ENCODE measurements at places on chromosomes 13 and 19. TPM values are rescaled to one million over a fixed set of nuclear protein-coding genes. Genes with fewer than 3 reads are reported as not detected.
A peak's percentile ranks its signal among the peaks of the same experiment; 100 is the strongest.

DNA sequence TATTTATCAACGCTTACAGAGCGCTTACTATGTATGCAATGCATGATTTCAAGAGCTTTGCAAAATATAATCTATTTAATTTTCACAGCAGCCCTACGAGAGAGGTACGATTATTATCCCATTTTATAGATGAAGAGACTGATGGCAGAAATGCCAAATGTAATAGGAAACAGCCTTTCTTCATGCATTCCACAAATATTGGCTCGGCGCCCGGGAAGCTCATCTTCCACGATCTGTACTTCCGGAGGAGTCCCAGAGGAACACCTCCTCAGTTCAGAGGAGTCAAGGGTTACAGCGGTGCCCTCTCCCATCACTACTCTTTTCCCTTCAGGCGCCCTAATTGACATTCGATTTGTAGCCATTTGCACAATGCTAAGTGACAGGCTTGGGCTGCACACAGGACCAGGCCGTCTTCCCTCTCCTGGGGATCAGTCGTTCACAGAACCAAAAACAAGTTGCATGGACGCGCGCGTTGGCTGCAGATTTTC lies 1.1 kb upstream of the ARHGAP35 start:
- H3K4me1 ChIP-seq: peaks cover 22% of the 10 kb centered on the region
- peak overlapping the region; percentile 81 for H3K4me3 ChIP-seq
- no peak for DNase-seq
- H3K27me3 ChIP-seq: no peaks in the 10 kb centered on the region
- no peaks in the 10 kb centered on the region for H3K36me3 ChIP-seq
- peak overlapping the region; percentile 88 for H3K27ac ChIP-seq

- no peaks in the 10 kb centered on the region for H3K27me3 ChIP-seq
- no peaks in the 10 kb centered on the region for H3K4me1 ChIP-seq
- no peaks in the 10 kb centered on the region for H3K36me3 ChIP-seq
- H3K27ac ChIP-seq: no peak overlapping the region
Observed at GRCh38 chr13:96338030-96338429, 248.1 kb downstream of the HS6ST3 start.

- peaks cover 14% of the 10 kb centered on the region for H3K4me1 ChIP-seq
- no peak for DNase-seq
- peaks cover 12% of the 10 kb centered on the region for H3K27me3 ChIP-seq
- no peak overlapping the region for H3K27ac ChIP-seq
- no peak overlapping the region for H3K4me3 ChIP-seq
Observed at GRCh38 chr19:2743099-2743498, 3.3 kb upstream of the SLC39A3 start.

GRCh38 chr19:38274739-38275138 lies 10.4 kb downstream of the SPINT2 start:
- no peak overlapping the region for H3K27ac ChIP-seq
- no peaks in the 10 kb centered on the region for H3K36me3 ChIP-seq
- DNase-seq: no peak
- H3K4me3 ChIP-seq: no peak overlapping the region
- H3K27me3 ChIP-seq: no peaks in the 10 kb centered on the region

DNA sequence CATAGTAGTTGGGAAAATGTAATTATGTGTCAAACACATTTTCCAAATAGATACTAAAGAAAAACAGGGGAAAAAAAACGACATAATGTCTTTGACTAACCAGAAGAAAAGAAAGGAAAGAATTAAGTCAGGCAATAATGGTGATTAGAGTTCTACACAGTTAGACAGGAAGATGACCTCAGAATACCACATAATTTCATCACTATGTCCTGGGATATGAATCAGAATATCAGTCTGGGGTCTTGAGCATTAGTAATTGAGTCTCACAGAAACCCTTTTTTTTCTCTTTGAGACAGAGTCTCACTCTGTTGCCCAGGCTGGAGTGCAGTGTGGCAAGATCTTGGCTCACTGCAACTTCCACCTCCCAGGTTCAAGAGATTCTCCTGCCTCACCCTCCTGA lies 503.4 kb downstream of the SLITRK1 start:
- no peak overlapping the region for H3K4me3 ChIP-seq
- no peak for DNase-seq
- H3K27ac ChIP-seq: no peak overlapping the region
- no peaks in the 10 kb centered on the region for H3K36me3 ChIP-seq
- H3K27me3 ChIP-seq: no peaks in the 10 kb centered on the region

- no peak overlapping the region for H3K4me3 ChIP-seq
- no peaks in the 10 kb centered on the region for H3K27me3 ChIP-seq
- no peak for DNase-seq
- H3K36me3 ChIP-seq: no peaks in the 10 kb centered on the region
- no peaks in the 10 kb centered on the region for H3K4me1 ChIP-seq
Observed at GRCh38 chr19:34588249-34588648, 88.7 kb downstream of the SCGB2B2 start.

DNA sequence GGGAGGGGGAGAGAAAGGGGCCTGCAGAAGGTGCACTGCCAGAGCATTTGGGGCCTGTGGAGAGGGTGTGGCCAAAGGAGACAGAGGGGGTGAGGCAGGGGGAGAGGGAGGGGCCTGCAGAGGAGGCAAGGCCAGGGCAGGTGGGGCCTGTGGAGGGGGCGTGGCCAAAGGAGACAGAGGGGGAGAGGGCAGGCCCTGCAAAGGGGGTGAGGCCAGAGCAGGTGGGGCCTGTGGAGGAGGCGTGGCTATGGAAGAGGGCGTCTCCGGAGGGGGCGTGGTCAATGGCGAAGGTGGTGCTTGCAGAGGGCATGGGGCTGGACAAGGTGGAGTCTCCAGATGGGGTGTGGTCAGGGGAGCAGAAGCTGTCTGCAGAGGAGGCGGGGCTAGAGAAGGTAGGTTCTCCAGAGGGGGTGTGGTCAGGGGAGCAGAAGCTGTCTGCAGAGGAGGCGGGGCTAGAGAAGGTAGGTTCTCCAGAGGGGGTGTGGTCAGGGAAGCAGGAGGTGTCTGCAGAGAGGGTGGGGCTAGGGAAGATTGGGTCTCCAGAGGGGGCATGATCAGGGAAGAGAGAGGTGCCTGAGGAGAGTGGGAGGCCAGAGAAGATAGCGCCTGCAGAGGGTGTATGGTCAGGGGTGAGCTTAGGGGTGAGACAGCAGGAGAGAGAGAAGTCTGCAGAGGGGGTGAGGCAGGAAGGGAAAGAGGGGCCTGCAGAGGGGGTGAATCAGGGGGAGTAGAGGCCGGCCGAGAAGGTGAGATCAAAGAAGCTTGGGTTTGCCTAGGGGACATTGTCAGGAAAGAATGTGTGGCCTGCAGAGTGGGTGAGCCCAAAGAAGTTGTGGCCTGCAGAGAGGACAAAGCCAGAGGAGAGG lies 3.4 kb downstream of the PRR36 start:
- peak; percentile 82 for DNase-seq
- H3K27me3 ChIP-seq: peaks cover 55% of the 10 kb centered on the region
- H3K27ac ChIP-seq: peak overlapping the region; percentile 17
- no peak overlapping the region for H3K4me3 ChIP-seq

DNA sequence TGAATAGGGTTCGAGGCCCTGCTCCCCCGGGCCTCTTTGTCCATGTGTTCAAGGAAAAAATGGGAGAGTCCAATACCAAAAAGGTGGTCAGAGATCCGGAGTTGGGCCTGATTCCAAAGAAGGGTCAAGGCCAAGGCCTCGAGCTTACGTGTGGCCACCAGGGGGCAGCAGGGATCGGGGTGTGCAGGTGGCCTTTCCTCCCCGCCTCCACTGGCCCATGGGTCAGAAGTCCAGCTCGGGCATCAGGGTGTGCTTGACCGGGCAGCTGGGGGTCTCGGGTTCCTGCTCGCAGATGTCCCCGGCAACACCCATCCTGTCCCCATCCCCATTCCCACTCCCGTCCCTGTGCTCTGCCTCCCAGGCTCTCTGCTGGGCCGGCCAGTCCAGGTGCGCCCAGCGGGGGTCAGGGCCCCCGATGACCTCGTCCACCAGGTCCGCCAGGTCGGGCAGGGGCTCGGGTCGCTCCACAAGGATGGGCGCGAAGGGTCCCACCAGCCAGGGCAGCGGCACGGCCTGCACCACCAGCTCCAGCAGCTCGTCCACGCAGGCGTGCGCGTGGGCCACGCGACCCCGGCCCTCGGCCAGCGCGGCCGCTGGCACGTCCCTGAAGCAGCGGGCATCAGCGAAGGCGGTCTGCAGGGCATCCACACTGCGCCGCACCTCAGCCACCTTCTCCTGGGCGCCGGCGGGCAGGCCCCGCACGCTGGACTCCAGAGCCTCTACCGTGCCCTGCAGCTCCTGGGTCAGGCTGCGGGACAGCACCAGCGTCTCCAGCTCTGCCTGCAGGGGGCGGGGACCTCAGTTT lies 5.2 kb upstream of the PLIN4 start:
- no peaks in the 10 kb centered on the region for H3K27me3 ChIP-seq
- no peak for DNase-seq
- no peak overlapping the region for H3K27ac ChIP-seq
- no peak overlapping the region for H3K4me3 ChIP-seq

Gene WASF3
- total RNA-seq: 0.12 TPM

DNA sequence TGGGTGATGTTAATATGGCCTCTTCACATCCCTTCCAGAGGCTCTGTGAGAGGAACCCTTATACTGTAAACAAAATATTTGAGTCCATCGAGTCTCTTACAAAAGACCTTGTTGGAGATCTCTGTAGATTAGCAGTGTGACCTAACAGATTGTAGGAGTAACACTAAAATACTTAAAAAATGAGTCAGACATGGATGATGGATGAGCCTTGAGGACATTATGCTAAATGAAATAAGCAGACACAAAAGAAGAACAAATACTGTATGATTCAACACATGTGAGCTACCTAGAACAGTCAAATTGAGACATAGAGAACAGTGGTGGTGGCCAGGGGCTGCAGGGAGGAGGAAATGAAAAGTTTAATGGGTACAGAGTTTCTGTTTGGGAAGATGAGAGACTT lies 152.2 kb upstream of the UBL3 start:
- H3K4me3 ChIP-seq: no peak overlapping the region
- H3K4me1 ChIP-seq: peaks cover 45% of the 10 kb centered on the region
- DNase-seq: no peak
- peaks cover 3% of the 10 kb centered on the region for H3K27me3 ChIP-seq
- no peak overlapping the region for H3K27ac ChIP-seq
- H3K36me3 ChIP-seq: no peaks in the 10 kb centered on the region

- H3K27ac ChIP-seq: no peak overlapping the region
- H3K4me3 ChIP-seq: no peak overlapping the region
Observed at GRCh38 chr19:50005428-50005827, 19.7 kb downstream of the VRK3 start.

GRCh38 chr19:3048190-3048533 lies 14.1 kb downstream of the TLE5 start:
- DNase-seq: no peak
- H3K4me1 ChIP-seq: peaks cover 4% of the 10 kb centered on the region
- no peaks in the 10 kb centered on the region for H3K36me3 ChIP-seq
- H3K4me3 ChIP-seq: no peak overlapping the region

Gene MBNL2
- 9.7 TPM for total RNA-seq

- H3K27me3 ChIP-seq: peaks cover 2% of the 10 kb centered on the region
- no peak within 1 kb of the TSS for H3K27ac ChIP-seq
- H3K4me1 ChIP-seq: no peaks in the 10 kb centered on the region
- no peaks in the 10 kb centered on the region for H3K36me3 ChIP-seq
- H3K4me3 ChIP-seq: no peak within 1 kb of the TSS
Observed at GRCh38 chr19:48043675-48044258, at the start of gene CABP5. CABP5 (minus strand) TSS chr19:48044079; CDS start chr19:48043922, 157 bp downstream.

GRCh38 chr19:40614622-40615411 lies 13.6 kb downstream of the LTBP4 start:
- H3K27me3 ChIP-seq: no peaks in the 10 kb centered on the region
- peak overlapping the region; percentile 96 for H3K27ac ChIP-seq
- H3K4me3 ChIP-seq: peak overlapping the region; percentile 91

DNA sequence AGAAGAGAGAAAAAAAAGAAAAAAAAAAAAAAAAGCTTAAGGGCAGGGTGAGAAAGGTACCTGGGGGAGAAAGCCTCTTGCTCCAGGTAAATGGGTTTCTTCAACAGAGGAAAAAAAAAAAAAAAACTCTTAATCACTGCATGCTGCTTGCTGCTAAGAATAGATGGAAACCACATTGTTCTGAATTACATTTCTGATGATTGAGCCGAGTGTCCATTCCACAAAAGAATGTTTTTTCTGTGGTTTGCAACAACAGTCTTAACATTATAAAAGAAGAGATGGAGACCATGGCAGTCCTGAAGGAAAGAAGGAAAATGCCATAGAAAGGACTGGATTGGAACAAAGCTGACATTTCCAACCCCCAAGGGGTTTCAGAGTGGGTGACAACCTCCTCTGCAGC lies 1312.7 kb downstream of the SLITRK1 start:
- no peaks in the 10 kb centered on the region for H3K4me1 ChIP-seq
- H3K27me3 ChIP-seq: no peaks in the 10 kb centered on the region
- H3K4me3 ChIP-seq: no peak overlapping the region
- H3K36me3 ChIP-seq: no peaks in the 10 kb centered on the region

- peaks cover 16% of the 10 kb centered on the region for H3K27me3 ChIP-seq
- no peak overlapping the region for H3K27ac ChIP-seq
- DNase-seq: no peak
Observed at GRCh38 chr19:2500841-2501261, 24.9 kb downstream of the GADD45B start.

GRCh38 chr19:23571175-23571574 lies 115.8 kb downstream of the ZNF675 start:
- no peaks in the 10 kb centered on the region for H3K36me3 ChIP-seq
- no peaks in the 10 kb centered on the region for H3K27me3 ChIP-seq
- H3K4me3 ChIP-seq: no peak overlapping the region
- no peaks in the 10 kb centered on the region for H3K4me1 ChIP-seq

DNA sequence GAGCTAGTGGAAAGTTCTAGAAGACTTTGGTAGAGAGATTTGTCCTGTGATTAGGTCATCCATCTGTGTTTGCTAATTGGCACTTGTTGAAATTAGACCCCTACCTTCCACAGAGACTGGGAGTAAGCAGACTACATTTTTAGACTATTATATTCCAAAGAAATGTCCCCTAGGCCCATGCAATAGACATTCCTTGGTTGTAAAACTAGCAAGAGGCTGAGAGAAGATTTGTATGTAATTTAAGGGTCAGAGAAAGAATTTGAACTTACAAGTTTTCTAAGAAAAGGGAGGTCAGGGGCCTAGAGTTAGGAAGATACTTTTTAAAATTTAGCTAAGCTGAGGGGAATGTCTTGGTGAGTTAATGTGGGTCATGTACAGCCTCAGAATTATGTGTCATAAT lies 470.7 kb upstream of the SLITRK1 start:
- H3K27me3 ChIP-seq: no peaks in the 10 kb centered on the region
- H3K4me3 ChIP-seq: no peak overlapping the region
- H3K27ac ChIP-seq: no peak overlapping the region
- H3K36me3 ChIP-seq: no peaks in the 10 kb centered on the region
- no peaks in the 10 kb centered on the region for H3K4me1 ChIP-seq
- DNase-seq: no peak

- no peaks in the 10 kb centered on the region for H3K36me3 ChIP-seq
- H3K27me3 ChIP-seq: no peaks in the 10 kb centered on the region
- H3K4me3 ChIP-seq: no peak overlapping the region
- no peaks in the 10 kb centered on the region for H3K4me1 ChIP-seq
- DNase-seq: no peak
Observed at GRCh38 chr13:67128136-67128535, 102.0 kb downstream of the PCDH9 start.

Measured in activated CD8-positive, alpha-beta memory T cell treated with anti-CD3 and anti-CD28 coated beads, Interleukin-2, amount 10 ng/mL, durations not matched to agents 7 days and 5 days (primary cell).